Tibial artery (tissue), 4 donors: ENCODE measurements at places on chromosomes 12 and 14.
A peak's percentile ranks its signal among the peaks of the same experiment; 100 is the strongest.

DNA sequence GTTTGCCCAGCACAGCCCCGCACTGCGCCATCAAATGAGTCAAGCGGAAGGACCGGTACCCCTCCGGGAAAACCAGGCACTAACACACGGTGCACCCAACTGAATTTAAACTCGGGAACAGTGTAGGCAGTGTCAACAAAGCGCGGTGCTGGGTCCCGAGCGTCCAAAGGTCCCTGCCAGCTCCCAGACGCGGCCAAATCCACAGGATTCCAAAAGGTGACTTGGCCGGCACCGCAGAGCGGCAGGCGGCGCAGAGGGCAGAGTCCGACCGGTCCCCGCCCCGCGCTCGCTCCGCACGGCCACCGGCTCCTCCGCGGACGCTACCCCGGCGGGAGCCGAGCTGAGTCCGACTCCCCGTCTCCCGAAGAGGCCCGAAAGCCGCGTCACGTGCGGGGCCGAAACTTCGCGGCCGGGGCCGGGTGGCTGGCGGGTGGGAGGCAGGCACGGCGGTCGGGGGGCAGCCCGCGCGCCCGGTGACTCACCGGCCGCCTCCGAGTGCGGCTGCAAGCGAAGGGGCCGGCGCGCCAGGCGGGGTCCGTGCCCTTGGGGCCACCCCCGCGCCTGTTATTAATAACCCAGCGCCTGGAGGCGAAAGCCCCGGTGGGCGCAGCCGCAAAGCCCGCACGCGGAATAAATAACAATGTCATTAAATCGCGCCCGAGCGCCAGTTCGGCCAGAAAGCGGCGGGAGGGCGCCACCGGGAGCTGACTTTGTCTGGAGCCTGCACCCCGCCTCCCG, 863 bp downstream of the DENND5B start:
- peak; percentile 86 for DNase-seq

DNA sequence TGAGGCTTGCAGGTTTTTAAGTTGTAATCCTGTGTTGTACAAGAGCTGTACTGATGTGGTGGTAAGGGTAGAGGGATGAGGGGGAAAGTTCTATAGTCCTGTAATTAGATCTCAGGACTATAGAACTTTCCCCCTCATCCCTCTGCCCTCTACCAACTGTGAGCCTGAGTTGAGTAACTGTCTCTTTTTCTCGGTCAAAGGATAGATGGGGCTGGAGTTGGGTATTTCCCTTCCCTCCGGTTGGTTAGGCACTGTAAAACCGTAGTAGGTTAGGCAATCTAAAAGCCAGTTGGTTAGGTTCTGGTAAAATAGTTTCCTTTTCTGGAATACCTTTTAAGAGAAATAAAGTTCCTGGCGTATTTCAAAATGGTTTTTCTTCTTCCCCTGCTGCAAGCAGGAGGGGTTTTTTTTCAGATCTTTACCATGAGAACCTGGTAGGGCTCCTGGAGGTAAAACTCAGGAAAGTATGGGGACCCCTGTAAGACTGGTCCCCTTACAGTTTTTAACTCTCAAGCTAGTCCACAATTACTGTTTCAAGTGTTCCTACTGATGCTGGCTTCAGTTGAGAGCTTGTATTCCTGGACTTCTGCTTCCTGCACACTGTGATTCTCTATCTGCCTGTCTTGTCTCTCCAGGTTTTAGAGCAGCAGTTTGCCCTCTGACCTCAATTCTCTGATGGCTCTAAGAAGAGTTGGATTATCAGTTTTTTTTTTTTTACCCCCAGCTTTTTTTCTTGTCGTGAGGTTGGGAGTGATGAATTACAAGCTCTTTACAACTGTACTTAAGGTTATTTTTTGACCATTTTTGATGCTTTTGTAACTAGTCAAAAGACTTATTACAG, 58.7 kb downstream of the FUT8 start:
- no peak for DNase-seq

DNA sequence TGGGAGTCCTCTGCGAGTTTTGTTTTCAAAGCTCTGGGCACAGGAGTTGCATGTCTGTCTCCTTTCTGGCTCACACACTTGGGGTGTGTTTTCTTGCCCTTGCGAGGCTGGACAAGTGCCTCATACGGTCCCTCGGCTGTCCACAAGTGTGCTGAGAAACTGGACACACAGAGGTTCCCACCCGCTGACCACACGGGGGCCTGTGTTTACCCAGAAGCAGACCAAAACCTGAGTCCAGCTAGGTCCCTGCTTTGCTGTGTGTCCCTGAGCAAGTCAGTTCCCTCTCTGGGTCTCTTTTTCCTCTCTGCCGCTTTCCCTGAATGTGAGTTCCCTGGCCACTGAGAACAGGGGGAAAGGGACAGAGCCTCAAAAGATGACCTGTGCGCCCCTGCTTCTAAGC, 678 bp upstream of the OAS2 start:
- DNase-seq, result no peak

DNA sequence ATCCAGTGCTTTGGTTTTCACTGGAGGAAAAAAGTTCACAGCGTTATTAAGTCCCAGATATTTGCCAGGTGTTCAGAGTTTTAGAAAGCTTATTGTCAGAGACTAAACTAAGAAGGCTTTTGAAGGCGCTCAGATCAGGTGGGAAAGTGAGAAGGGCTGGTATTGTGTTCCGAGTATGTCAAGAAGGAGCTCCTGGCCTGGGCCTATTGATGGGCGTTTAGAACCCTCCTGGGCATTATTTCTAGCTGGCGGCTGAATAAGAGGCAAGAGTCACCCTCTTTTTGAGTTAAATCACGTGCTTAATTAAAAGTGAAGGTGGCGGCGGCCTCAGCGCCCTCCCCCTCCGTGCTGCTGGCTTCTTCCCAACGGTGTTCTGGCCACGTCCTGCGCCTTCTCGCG, 20.9 kb upstream of the GNS start:
- DNase-seq, result no peak

DNA sequence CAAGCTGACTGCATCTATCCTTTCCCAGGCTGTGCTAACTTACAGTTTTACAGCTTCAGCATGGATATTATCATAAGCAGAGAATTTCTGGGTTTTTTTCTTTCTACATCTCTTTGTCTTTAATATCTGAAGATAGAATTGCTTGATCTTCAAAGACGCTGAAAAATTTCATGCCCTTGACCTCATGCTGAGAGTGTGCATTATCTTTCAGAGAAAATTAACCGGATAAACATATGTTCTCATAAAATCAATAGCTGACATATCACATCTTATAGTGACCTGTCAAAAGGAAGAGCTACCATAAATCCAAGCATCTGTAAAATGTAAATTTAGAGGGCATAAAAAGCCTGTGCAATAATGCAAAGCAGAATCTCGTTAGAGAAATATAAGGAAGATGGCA, 1704.1 kb upstream of the FLRT2 start:
- no peak for DNase-seq

- DNase-seq, result no peak
These were observed 2.3 kb downstream of the KRT85 start for GRCh38 chr12:52364901-52365489.

DNA sequence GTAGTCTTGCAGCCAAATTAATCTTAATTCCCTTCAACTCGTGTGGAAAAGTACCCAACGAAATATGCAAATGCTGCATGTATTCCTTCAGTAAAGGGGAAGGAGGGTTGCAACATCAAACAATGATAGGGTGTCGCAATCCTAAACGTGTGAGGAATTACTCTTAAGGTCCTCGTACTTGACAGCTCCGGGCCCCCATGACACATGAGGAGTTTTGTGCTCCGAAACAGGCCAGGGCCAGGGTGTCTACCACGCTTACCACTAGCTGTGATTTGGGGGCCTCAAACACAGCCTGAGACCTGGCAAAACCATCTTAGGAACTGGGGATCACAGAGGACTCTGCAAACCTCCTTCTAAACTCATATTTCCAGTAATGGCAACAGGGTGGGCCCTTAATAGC, 20.4 kb downstream of the FOS start:
- peak; percentile 70 for DNase-seq
